ENCODE measurements at places on chromosomes 7 and 10. TPM values are rescaled to one million over a fixed set of nuclear protein-coding genes. Genes with fewer than 3 reads are reported as not detected.

The SLC16A12 gene
- polyA plus RNA-seq: 0.56 TPM

The RSPH10B2 gene
- 0.07 TPM for polyA plus RNA-seq

The GIMAP7 gene
- polyA plus RNA-seq: 47.2 TPM

The JCAD gene
- 40.2 TPM for polyA plus RNA-seq

The SLC37A3 gene
- 14.7 TPM for polyA plus RNA-seq

The ZPBP gene
- not detected for polyA plus RNA-seq

The ATRNL1 gene
- polyA plus RNA-seq: 0.94 TPM

The FBXL15 gene
- 8.9 TPM for polyA plus RNA-seq

All from adipose tissue (tissue), 3 donors.